NCI-H2081 treated with DMSO at 0.1 percent for 48 hours (cell line): ENCODE measurements at places on chromosomes 13 and 19.

- DNase-seq = no peak
Observed at GRCh38 chr13:66887088-66887487, 343.0 kb downstream of the PCDH9 start.

- DNase-seq = no peak
Observed at GRCh38 chr13:36807616-36808015, 11.4 kb upstream of the RFXAP start.

DNA sequence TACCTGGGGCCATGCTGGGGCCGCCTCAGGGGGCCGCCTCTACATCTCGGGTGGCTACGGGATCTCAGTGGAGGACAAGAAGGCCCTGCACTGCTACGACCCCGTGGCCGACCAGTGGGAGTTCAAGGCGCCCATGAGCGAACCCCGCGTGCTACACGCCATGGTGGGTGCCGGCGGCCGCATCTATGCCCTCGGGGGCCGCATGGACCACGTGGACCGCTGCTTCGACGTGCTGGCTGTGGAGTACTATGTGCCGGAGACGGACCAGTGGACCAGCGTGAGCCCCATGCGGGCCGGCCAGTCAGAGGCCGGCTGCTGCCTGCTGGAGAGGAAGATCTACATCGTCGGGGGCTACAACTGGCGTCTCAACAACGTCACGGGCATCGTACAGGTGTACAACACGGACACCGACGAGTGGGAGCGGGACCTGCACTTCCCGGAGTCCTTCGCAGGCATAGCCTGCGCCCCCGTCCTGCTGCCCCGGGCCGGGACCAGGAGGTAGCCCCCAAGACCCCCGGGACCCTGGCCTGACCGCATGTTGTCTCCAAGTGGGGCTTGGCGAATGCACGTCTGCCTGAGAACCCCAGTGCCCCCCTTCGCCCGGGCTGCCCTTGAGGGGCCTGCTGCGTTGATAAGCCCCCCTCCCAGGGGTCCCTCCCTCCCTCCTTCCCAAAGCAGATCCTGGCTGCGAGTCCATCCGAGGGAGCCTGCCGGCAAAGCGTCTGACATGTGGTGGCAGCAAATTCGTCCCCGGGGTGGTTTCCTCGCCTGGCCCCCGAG is 14.5 kb upstream of the CRTC1 start:
- no peak for DNase-seq

DNA sequence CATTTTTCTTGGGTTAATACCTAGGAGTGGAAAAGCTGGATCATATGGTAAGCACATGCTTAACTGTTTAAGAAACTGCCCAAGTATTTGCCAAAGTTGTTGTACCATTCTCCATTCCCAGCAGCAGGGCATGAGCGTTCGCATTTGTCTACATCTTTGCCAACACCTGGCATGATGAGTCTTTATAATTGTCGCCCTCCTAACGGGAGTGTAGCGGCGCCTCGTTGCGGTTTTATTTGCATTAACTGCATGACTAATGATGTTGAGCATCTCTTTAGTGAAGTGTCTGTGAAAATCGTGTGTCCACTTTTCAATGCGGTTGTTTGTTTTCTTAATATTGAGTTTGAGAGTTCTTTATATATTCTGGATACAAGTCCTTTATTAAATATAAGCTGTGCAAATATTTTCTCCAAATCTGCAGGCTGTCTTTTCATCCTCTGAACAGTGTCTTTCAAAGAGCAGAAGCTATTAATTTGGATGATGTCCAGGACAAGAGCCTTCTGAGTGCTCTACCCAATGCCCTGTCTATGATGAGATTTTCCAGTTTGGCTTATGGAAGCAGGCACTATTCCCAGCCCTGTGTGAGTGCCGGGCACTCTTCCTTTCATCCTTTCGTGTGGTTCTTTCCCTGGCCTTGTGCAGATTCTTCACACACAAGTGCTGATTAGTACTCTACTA is 202.0 kb downstream of the FOXO1 start:
- no peak for DNase-seq

DNA sequence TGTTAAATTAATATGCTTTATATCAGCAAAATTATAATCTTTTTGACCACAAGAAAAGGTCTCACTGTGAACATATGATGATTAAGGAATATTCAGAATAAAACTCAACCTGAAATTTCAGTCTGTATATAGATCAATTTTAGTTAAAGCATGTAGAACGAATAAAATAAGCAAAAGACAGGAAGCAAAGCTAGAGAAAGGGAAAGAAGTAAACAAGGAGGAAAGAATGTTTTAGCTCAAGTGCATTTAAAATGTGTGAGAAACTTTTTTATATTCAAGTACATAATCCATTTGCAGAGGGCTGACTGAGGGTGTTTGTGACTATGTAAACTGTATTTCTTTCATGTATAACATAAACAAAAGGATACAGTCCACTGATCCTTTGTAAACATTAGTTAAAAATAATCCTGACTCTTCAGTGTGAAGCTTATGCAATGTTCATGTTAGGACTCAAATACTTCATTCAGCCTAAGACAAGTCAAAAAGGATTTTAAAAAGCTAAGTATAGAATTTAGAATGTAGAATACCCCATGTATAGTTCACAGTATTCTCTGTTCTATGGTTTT is 472.1 kb downstream of the DIAPH3 start:
- no peak for DNase-seq

DNA sequence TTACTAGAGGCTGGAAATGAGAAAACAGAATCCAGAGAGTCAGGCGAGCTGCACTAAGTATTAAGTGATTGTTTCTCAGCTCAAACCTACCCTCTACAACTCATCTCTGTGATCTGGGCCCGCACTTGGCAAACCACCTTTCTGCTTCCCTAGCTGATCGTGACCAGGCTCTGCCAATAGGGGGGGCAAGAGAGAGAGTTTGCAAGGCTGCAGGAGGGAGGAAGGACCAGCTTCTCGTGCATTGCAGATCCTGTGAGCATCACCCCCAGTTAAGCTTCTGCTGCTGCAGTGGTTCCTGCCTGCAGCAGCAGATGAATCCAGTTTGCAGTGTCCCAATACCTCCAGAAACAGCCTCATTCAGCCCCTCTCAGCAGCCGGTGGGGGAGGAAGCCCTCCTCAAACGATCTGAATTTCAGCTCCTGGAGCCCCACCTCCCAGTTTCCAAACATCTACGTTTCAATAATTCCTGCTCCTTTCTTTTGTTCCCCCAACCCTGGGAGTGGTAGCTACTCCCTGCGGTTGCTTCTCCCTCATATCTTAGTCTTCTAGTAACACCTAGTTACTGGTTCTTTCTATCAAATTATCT is 20.0 kb downstream of the XRCC1 start:
- DNase-seq = no peak

GRCh38 chr19:2199215-2199614 is 35.5 kb downstream of the DOT1L start:
- no peak for DNase-seq

GRCh38 chr13:109897988-109898624 is 111.7 kb upstream of the IRS2 start:
- DNase-seq = no peak

GRCh38 chr19:35673121-35673804 is 6.9 kb downstream of the UPK1A start:
- DNase-seq = no peak

GRCh38 chr19:33241091-33241529 is 15.5 kb upstream of the SLC7A10 start:
- no peak for DNase-seq

DNA sequence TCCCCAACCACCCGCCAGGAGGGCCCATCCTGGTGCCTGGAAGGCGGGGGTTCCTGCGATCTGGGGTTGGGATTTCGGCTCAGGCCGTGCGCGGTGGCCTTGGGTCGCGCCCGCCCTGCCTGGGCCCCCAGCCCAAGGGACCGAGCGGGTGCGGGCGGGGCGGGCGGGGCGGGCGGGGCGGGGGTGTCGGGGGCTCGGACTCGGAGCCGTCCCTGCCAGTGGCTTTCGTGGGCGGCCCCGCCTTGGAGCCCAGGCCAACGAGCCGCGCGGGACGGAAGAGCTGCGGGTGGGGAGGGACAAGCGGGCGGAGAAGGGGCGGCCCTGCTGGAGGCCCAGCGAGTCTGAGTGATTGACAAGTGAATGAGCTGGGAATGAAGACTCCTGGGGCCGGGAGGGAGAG is 24.6 kb upstream of the ZNF729 start:
- no peak for DNase-seq

DNA sequence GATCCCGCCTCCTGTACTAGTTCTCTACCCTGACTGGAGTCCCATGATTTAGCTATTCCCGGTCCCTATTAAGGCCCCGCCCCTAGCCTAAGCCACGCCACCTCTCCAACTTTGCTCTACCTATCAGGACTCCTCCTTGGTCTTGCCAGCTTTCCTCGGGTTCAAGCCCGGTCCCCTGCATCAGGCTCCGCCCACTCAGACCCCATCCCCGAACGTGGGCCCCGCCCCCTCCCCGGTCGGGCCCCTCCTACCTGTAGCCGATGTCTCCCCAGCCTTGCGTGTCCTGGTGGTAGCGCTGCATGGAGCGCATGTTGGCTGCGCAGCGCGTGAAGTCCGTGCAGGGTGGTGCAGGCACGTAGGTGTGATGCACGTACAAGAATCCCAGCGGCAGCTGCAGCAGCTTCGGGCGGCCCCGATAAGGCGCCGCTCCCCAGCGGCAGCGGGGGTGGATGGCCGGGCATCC is 7.3 kb upstream of the RASAL3 start:
- DNase-seq = no peak

- DNase-seq = no peak
Observed at GRCh38 chr13:90027409-90027808, 1320.1 kb upstream of the MIR17HG start.

DNA sequence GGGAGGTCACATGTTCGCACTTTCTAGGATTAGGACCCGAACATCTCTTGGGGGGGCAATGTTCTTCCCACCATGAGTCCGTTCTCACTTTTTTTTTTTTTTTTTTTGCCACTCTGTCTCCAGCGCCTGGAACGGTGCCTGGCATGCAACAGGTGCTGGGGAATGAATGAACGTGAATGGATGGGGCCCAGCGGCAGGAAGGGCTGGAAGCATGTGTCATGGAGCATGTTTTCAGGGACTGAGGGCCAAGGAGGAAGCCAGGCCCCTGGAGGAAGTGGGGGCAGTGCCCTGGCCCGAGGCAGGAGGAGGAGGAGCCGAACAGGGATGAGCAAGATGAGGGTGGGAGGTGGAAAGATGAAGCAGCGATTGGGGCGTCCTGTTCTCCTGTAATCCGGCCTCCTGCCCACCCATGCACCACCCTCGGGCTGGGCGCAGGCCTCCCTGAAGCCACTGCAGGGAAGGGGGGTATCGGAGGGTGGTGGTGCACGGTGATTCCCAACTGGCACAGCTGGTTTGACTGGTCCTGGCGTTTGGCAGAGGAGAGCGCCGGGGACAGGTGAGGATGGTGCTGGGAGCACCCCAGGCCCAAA is 8.8 kb upstream of the SULT2B1 start:
- no peak for DNase-seq

DNA sequence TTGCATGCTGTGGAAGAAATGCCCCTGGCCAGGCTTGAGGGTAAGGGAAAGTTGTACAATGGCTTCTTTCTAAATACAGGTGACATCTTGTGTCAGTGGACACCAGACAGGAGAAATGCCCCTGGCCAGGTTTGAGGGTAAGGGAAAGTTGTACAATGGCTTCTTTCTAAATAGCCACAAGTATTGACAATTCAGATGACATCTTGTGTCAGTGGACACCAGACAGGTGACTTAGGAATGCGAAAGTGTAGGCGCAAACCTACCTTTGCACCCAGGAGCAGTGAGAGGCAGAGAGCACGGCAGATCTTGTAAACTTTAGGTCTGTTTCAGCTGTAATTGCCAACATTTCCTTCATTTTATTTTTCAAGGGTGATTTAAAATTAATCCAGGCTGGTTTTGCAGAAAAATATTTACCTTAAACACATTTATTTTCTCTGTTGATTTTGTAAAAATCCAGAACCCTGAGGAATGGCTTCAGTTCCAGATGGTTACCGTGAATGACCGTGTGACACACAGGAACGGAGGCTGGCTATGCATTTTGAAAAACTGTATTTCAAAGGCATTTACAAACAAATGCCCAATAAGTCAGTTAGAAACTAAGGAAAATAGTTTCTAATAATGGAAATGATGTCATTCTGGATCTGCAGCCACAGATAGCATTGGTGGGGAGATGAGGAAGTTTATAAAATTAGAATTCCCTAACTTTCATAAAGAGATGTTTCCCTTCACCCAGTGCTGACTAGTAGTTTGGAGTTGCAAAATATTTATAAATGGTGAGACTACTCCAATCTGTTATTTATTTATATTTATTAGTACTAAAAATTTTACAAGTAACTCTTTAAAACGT is 34.9 kb downstream of the TNFSF13B start:
- no peak for DNase-seq

- no peak for DNase-seq
Observed at GRCh38 chr13:59743195-59743594, 420.5 kb downstream of the DIAPH3 start.

DNA sequence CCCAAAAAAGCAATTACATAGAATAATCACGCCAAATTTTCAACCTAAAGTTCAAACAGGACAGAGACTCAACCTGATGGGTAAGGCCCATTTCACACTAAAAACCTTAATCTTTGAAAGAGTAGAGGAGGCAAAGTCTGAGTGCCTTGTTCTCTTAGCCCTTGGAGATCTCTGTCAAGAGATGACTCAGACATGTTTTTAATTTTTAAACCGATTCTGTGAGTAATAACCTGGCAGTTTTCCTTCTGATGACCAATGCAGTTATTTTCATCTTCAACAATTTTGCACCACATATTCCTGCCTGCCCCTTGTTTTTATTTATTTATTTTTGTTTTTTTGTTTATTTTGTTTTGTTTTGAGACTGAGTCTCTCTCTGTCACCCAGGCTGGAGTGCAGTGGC is 11.5 kb upstream of the TNFSF9 start:
- DNase-seq = no peak

- DNase-seq = no peak
Observed at GRCh38 chr19:4206818-4207484, 22.4 kb upstream of the EBI3 start.

DNA sequence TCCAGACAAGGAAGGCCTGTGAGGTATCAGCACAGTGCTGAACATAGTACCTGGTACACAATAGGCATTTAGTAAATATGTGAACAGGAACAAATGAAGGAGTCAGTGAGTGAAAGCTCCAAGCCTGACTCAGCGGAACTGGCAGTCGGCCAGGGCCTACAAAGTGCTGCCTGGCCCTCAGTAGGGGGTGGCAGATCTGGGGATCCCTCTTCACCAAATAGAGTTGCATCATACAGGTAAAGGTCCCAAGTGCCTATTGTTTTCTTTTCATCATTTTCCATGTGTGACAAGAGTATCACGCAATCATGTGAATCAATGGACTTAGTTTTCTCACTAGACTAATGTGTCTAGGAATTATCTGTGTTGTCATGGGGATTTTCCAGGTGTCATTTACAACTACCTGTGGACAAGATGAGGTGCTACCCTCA is 9.2 kb downstream of the CYP2B6 start:
- no peak for DNase-seq
